Hippocampal formation (tissue), 2 donors: ENCODE measurements at places on chromosomes 3 and 15.
A peak's percentile ranks its signal among the peaks of the same experiment; 100 is the strongest.

DNA sequence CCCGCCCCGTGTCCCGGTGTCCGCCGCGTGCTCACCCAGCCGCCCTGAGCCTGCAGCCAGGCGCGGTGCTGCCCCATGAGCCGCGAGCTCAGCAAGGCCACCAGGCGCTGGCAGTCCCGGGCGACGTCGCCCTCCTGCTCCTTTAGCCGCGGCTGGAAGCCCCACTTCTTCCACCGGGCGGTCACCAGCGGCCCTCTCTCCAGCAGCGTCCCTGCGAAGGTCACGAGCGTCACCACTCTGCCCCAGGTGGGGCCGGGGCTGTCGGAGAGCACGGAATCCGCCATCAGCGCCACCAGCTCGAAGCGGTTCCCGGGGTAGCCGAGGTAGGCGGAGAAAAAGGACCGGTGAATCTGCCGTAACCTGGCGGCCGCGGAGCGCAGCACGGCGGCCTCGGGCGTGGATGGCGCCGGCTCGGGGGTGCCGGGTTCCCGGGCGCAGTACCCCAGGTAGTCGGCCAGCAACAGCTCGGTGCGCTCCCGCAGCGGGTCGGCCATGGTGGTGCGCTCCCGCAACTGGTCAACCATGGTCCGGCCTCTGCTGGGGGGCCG lies 298 bp downstream of the BCL2L10 start:
- DNase-seq, result no peak

GRCh38 chr3:142846779-142847577 lies 41.9 kb downstream of the PCOLCE2 start:
- no peak for DNase-seq

DNA sequence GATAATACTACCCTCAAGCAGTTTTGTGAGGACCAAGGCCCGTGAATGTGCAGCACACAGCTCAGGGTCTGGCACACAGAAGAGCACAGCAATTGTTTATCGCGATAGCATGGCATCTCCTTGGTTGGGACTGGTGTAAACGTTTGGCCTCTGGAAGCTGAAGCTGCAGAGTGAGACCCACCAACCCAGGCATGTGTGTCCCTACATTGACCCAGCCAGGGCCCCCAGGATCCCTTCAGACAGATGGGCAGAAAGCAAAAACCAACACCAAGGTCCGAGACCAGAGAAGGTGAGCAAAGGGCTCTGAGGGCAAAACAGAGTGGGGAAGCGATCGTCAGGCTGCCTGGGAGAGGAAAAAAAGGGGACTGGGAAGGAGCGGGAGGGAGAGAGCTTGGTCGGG lies 12.6 kb upstream of the PSTPIP1 start:
- DNase-seq, result no peak

DNA sequence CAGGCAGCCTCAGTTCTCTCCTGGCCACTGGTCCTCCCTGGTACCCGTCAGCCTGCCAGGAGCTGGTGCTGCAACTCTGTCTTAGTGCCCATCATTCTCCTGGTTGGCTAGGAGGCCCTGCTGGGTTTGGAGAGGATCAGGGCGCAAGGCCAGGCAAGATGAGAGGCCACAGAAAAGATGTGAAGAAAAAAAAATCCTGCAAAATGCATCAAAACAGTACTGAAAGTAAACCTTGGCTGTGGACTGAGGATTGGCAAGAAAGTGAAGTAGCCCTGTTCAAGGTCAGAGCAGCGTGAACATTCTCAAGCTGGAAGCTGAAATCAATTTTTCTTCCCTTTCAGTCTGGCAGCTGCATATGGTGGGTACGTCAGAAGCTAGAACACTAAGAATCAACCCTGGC lies 74.2 kb downstream of the GTF2E1 start:
- peak; percentile 69 for DNase-seq

DNA sequence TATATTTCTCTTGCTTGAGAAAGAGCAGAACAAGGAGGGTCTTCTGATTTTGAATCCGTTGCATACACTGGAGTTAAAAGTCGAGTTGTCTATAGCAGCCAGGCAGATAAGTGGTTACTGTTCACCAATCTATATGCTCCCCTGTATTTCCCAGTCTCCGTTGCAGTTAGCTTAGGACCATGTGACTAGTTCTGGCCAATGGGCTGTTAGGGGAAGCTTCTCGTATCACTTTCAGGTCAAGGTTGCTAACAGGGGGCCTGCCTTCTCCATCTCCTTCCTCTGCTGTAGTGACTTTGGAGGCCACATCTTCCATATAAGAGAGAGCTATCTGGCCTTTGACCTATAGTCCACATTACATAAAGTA lies 188.5 kb upstream of the KBTBD8 start:
- no peak for DNase-seq

- DNase-seq, result peak; percentile 23
Observed at GRCh38 chr3:186361762-186362536, at the start of gene DGKG. DGKG (minus strand) TSS chr3:186362234; CDS start chr3:186320459, 41,775 bp downstream.

- no peak for DNase-seq
Observed at GRCh38 chr15:56837273-56837672, 81.2 kb upstream of the TCF12 start.

GRCh38 chr3:180804916-180805315 lies 107.6 kb upstream of the FXR1 start:
- peak; percentile 9 for DNase-seq

DNA sequence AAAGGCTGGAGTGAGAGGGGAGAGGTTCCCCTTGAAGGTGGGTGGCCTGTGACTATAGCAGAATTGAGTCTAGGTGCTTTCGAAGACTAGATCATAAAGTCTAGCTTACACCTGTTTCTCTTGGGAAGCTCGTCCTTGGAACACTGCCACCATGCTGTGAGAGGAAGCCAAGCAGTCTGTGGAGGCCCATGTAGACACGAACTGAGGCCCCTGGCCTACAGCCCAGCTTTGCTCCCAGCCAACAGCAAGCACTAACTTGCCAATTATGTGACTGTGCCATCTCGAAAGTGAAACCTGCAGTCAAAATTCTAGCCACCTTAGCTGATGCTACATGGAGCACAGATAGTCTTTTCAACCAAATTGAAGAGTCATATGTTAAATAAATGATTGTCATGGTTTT lies 190.5 kb upstream of the NECTIN3 start:
- DNase-seq, result peak; percentile 38

DNA sequence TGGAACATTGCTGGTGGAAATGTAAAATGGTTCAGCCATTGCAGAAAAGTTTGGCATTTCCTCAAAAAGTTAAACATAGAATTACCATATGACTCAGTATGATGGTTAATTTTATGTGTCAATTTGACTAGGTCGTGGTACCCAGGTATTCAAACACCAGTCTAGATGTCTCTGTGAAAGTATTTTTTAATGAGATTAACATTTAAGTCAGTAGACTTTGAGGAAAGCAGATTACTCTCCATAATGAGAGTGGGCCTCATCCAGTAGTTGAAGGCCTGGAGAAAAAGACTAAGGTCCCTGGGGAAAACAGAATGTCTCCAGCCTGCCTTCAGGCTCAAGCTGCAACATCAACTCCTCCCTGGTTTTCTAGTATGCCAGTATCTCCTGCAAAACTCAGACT lies 42.3 kb upstream of the TMEM87A start:
- DNase-seq, result no peak

DNA sequence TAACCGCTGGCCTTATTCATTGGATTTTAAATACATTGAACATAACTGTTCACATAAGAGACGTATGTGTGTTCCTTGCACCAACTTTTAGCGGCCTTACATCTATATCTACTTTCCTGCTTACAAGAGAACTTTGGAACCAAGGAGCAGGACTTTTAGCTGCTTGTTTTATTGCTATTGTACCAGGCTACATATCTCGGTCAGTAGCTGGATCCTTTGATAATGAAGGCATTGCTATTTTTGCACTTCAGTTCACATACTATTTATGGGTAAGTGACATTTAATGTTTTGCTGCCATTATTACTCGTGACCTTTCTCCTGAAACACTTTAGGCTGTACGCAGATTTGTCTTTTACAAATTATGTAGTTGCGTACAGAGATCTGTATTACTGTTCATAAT lies 47.1 kb downstream of the STT3B start:
- DNase-seq, result no peak

DNA sequence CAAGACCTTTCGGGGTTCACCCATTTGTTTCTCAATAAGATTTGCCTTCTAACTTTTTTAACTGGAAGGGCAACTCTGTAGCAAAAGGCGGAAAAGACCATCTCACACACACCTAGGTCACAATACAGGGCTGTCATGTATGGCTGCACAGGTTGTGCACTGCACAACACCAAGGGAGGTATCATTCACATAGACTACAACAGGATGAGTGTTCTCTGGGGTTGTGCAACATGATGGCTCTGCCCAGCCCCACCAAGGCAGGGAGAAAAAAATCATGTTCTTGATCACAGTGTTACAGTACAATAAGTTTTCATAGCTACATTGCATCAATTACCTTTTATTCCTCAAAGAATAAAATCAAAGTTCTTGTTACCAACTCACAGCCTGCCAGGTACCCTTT lies 52.8 kb downstream of the ANXA2 start:
- DNase-seq, result no peak

DNA sequence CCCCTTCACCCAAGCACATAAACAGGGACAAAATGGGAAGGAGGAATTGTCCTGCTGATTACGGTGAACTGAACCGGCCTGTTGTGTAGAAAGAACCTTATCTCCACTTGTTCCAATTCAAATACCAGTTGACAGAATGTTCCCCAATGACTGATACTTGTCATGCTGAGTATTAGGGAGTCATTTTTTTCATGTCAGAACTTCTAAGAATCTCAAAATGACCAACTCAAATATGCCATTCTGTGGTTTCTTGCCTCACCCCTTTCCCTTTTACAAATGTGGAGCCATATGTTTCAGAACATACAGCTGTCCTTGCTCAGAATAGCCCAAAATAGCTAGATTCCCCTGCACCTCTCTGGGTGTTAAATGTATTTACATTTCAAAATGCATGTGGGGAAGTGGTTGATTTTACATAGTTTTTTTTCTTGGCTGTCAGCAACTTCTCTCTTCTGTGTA lies 405.9 kb upstream of the TBL1XR1 start:
- no peak for DNase-seq

GRCh38 chr15:40684381-40684780 lies 10.6 kb upstream of the RAD51 start:
- no peak for DNase-seq

DNA sequence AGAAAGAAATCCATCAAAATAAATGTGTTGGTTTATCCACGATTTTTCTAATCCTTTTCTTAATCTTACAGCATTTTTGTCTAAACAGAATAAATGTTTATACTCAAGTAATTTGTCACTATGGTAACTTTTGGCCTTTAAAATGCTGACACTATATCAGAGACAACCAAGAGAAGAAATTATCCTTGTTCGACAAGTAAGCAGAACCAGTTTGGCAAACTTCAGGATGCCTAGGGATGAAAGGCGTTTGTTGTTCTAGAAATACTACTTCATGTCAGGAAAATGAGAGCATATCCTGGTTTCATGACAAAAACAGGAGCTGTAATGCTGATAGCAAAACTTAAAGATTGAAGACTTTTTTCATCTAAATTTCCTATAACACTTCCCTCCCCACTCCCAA lies 308.0 kb upstream of the ATP11B start:
- DNase-seq, result no peak

GRCh38 chr15:77507143-77507897 lies 86.6 kb downstream of the HMG20A start:
- peak; percentile 8 for DNase-seq

GRCh38 chr3:4614070-4614469 lies 120.9 kb downstream of the ITPR1 start:
- DNase-seq, result no peak

DNA sequence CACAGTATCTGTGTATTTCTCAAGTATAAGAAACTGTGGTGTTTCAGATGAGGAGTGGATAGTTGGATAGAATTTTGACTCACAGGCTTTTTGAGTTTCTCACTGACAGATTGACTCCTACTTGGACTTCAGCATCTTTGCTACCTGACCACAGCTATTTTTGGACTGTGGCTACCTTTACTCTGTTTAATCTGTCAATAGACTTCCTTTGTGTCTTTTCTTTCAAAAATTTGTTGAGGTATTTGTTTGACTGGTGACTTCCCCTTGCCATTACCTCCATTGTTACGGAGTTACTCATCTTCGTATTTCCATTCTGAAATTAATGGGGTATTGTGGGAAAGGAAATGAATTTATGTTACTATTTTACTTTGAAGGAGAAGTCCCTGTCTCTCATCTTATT lies 123.8 kb downstream of the AGBL1 start:
- no peak for DNase-seq

DNA sequence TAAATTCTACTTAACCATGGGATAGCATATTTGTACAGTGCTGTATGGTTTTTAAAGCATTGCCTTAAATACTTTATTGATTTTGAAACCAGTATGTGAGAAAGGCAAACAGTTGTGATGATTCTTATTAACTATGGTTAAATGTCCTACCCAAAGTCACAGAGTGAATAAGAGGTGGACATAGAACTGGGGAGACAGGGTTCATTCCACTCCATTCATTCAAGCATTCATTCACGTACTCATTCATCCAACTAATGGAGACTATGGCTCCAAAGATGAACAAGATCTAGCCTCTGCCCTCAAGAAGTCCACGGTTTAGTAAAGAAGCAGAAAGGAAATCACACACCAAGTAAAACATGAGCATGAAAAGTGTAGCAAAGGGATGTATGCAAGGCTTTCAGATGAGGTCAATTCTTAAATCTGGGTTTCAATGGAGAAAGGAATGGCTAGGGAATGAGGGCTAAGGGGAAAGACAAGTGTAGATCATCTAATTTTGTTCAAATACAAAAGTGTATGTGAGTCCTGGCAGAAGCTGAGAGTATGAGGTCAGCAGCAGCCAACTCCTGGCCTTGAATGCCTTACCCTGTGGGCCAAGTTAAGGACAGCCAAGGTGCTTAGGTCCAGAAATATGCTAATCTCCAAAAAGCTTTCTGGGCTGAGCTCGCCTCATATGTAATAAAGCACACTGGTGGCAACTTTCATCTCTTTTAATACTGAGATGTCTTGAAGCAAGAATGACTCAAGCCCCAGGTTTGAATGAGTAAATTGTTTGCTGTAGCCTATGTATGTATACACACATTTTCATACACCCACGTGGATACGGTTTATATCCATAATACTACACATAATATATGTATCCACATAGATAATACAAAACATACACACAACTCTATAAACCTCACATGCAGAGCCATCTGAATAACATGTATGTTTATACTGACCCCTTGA lies 4.3 kb downstream of the TNIK start:
- no peak for DNase-seq

GRCh38 chr15:38455092-38455491 lies 1.2 kb downstream of the FAM98B start:
- DNase-seq, result no peak

GRCh38 chr3:143004823-143005222 lies 3.5 kb downstream of the U2SURP start:
- no peak for DNase-seq

GRCh38 chr15:85986741-85987140 lies 92.9 kb upstream of the AGBL1 start:
- no peak for DNase-seq

DNA sequence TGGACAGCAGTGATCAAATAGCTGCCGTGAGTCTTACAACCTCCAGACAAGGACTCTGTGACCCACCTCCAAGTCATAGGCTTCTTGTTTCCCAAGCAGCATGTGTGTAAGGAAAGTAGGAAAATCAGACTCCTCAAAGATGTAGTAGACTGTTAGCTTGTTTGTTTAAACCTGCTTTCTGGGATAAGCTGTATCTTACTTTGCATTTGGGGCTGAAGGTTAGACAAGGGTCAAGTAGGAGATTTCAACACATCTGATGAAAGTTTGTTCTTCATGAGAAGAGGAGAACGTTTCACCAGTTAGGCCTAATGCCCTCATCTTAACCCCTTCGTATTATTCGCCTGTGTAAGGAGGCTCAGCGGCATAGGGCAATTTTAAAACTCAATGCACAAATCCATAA lies 756.4 kb upstream of the NR2F2 start:
- no peak for DNase-seq
